Stimulated activated effector memory CD8-positive, alpha-beta T cell treated with anti-CD3 and anti-CD28 coated beads, Interleukin-12 subunit alpha, Interleukin-12 subunit beta, amount 100 ng/mL, for 72 hours (primary cell): ENCODE measurements at places on chromosomes 11 and 22.

DNA sequence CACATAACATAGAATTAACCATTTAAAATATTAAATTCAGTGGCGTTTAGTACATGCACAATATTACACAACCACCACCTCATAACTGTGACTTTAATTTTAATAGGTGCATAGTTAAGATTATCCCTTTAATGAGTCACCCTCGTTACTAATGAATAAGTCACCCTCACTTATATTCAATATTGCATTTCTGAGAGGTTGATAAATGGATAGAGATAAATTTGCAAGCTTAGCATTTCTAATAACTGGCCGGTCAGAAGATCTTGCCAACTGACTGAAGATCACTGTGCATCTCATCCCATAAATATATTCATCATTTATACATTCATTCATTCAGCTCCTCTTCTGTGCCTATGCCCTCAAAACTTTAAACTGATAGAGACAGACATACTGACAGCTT, 243.7 kb downstream of the TTC28 start:
- DNase-seq, result no peak

GRCh38 chr11:129973068-129973467, 29.6 kb downstream of the PRDM10 start:
- no peak for DNase-seq

GRCh38 chr11:122664188-122664587, 8.7 kb downstream of the UBASH3B start:
- no peak for DNase-seq

GRCh38 chr22:44486538-44486937, 11.5 kb downstream of the RTL6 start:
- DNase-seq, result no peak

GRCh38 chr22:37378642-37379058, 48.6 kb downstream of the ELFN2 start:
- DNase-seq, result no peak

DNA sequence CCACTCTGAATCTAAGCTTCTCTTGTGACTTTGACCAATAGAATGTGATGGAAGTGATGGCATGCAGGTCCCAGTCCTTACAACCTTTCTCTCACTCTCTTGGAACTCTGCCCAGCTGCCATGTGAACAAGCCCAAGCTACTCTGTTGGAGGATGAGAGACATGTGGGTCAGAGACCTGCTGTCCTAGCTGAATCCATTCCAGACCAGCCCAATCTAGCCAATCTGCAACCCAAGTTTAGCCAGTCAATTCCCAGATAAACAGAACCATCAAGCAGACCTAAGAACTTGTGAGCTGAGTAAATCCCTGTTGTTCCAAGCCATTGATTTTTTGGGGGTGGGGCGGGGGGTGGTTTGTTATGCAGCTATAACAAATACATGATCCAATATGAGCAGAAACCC, 69.2 kb upstream of the GRK3 start:
- no peak for DNase-seq

DNA sequence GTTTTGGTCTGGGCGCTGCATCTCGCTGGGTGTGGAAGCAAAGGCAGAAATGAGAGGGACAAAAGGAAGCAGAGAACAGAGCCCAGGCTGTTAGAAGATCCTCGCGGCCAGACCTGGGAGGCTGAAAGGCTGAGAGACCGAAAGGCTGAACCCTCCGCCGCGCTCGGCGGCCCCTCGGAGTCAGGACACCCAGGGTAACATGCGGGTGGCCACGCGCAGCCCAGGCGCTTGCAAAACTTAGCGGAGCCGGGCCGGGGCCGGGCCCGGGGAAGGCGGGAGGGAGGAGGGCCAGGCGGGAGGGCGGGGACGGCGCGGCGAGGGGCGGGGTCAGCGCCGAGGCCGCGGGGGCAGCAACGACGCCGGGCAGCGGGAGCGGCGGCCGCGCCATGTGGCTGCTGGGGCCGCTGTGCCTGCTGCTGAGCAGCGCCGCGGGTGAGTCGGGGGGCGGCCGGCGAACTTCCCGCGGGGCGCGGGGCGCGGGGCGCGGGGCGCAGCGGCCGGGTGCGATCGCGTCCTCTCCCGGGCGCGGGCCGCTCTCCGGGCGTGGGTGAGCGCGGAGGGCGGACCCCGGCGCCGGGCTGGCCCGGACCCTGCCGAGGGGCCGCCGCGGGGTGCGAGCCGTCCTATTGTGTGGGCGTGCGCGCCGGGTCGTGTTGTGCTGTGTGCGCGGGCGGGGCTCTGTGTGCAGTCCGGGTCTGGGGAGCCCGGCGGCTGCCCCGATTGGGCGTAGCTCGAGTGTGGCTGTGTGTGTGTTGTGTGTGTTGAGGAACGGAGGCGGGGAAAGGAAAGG, at the start of gene LDLRAD3:
LDLRAD3 (plus strand) TSS at position 350 of the 790 bp plus-strand sequence; CDS start at position 387, 37 bp downstream.
- DNase-seq, result peak; percentile 11

DNA sequence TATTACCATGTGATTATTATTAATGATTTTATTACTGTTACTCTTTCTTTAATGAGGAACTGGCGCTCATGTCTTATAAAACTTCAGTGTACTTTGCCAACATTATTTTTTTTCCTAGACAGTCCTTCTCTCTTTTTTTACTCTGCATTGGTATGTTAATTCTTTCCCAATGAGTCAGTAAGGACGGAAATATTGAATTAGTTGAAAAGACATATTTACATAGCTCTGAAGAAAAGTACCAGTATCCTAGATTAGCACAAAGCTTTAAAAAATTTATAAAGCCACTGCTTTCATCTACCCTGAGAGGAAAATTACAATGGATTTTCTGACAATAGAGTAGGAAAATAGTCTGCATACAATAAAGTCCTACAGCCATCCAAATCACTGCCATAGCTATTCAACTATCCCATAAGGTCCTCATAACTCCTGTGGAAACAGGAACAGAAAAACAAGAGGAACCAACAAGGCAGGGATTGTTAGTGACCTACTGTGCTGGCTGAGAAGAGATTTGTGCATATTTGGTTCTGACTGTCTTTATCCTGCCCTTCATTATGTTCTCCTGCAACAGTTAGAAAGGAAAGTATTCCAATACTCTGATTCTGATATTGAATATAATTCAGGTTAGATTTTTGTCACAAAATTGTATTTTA, 314.4 kb downstream of the AASDHPPT start:
- DNase-seq, result no peak

GRCh38 chr11:47986219-47986618, 5.9 kb downstream of the PTPRJ start:
- no peak for DNase-seq

DNA sequence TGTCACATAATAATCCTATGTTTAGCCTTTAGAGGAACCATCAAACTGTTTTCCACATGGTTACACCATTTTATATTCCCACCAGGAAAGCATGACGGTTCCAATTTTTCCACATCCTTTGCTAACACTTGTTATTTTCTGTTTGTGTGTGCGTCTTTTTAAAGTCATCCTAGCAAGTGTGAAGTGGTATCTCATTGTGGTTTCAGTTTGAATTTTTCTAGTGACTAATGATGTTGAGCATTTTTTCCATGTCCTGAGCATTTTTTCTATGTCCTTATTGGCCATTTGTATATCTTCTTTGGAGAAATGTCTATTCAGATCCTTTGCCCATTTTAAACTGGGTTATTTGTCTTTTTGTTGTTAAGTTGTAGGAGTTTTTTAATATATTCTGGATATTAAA, 53.7 kb upstream of the DEPDC7 start:
- no peak for DNase-seq

GRCh38 chr22:50561401-50562358, 1.0 kb downstream of the SYCE3 start:
- no peak for DNase-seq

DNA sequence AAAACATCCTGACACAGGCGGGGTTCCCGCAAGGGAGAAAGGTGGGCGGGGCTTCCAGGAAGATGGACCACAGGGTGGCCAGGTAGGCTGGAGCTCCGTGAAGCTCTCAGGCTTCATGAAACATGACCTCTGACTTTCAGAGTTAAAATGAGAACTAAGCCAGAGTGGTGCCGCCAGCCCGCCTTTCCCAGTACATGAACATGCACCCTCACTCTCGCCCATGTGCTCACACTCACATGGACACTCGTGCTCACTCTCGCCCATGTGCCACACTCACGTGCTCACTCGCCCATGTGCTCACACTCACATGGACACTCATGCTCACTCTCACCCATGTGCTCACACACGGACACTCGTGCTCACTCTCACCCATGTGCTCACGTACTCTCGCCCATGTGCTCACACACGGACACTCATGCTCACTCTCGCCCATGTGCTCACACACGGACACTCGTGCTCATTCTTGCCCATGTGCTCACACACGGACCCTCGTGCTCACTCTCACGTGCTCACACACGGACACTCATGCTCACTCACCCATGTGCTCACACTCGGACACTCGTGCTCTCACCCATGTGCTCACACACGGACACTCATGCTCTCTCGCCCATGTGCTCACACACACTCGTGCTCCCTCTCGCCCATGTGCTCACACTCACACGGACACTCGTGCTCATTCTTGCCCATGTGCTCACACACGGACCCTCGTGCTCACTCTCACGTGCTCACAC, 10.0 kb downstream of the RNH1 start:
- DNase-seq, result no peak

DNA sequence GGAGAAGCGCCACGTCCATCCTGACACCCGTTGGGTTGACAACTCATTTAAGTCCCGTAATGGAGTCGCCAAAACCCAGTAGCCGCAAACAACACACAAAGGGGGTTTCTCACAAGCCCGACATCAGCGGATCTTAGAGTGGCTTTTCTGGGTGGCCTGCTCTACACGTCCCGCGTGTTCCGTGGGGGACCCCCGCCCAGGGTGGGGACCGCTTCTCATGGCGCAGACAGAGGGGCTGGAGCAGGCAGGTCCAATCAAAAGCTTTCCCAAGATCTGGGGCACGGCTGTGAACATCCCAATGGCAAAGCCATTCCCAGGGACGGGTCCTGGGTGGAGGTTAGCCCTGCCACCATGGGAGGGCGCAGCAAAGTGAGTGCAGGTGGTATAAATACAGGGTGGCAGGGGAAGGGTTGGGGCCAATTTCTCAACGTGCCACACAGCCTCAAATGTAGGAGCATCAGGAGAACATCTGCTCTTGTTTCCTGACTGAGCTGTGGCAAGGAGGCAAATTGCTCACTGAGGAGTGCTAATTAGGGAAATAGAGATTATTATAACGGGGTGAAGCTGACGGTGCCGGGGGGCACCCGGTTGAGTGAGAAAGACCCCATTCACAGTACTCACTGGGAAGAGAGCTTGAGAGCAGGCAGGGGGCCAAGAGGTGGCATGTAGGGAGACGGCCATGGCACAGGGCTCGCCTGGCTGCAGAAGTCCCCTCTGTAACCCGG, 1447.2 kb downstream of the TBC1D22A start:
- no peak for DNase-seq

DNA sequence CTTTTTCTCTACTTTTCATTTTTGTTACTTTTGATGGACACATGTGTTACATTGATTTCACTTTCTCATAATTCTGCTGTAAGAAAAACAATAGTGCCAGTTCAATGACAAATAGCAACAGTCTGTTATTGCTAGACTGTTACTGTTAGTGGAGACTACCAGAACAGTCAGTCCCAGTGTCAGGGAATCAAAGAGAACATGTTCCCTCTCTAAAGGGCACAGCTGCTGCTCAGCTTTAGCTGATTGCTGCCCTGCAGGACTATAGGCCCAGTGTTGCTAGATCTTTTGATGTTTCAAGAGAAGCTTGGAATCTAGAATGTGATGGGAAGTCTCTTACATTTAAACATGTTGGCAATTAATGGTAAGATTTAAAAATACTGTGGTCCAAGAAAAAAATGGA, 3.4 kb downstream of the BIRC3 start:
- DNase-seq, result no peak

DNA sequence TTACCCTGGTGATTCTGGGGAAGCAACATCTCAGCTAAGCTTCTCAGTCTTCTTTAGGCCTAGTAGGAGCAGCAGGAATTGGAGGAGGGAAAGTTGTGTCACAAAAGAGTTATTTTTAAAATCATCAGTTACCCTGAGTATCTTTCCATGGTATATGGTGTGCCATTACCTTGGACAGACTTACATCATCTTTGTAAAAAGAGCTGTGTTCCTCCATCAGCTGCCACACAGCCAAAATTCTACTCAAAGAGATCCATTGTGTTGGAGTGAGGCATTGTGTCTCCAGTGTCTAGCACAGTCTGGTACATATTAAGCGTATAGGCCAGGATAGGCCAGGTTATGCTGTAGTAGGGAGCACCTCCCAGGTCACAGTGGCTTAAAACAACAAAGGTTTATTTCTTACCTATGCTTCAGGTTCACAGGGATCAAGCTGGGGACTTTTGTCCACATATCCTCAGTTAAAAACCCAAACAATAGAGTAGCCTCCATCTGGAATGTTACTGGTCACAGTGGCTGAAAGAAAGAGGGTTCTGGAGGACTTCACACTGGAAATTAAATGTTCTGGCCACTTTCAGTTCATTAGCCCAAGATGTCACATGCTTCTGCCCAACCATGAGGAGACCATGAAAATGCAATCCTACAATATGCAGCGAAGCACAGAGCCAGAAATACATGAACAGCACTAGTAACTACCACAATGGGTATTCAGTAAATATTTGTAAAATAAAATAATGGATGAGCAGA, 9.9 kb upstream of the TMPRSS5 start:
- DNase-seq, result no peak

DNA sequence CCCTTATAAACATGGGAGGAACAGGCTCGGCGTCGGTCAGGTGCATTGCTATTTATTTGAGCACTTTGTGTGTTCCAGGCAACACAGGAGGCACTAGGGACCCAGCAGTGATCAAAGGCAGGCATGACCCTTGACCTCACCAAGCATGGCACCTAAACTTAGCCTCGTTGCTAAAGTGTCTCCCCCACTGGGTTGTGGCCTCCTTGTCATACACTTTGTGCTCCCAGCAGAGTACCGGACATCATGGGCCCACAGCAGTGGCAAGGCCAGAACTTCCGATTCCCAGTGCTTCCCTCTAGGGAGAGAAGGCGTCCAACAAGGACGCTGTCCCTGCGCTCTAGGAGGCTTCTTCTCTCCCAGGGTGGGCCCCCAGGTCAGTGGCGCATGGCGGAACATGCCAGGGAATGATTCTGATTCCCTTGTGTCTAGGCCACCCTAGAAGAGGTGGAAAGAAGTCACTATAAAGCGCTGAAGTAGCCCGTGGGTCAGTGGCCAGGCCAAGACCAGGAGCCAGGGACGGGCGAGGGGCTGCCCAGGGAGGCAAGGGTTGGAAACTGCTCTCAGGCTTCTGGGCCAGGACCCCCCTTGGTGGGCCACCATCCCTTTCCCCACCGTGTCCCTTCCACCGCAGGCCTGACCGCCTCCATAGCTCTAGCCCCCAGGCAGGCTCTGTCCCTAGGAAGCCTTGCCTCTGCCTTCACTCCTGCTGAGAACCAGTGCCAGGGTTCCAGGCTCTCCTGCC, 19.7 kb downstream of the TOM1 start:
- DNase-seq, result no peak

- DNase-seq, result no peak
These were observed 458.3 kb downstream of the METTL15 start for GRCh38 chr11:28566339-28567089.

DNA sequence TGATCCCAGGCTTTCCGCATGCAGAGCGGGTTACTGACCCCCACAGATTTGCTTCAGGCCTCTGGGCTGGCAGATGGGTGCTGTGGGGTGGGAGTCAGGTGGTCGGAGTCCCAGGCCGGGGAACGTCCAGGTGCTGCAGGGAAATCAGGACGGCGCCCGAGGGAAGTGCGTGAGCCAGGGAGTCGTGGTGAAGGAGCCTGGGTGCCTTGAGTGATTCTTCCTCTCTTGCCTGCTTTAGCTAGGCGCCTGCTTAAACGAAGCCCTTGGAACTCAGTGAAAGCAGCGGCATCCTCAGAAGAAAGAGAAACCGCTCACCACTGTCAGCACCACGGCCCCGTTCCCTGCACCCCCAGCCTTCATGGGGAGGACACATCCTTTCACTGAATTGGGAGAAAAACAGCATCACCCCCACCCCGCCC, 455.6 kb downstream of the BRD1 start:
- peak; percentile 23 for DNase-seq
